ENCODE measurements at places on chromosomes 5 and 9. TPM values are rescaled to one million over a fixed set of nuclear protein-coding genes. Genes with fewer than 3 reads are reported as not detected.
A peak's percentile ranks its signal among the peaks of the same experiment; 100 is the strongest.

GRCh38 chr9:112332977-112333638 lies at the start of gene PTBP3:
TSS of gene PTBP3 (minus strand) at chr9:112333619. CDS start at chr9:112297865, 35,754 bp downstream.
- DNase-seq, result peak; percentile 74

- no peak for DNase-seq
Observed at GRCh38 chr9:132283165-132283564, 71.6 kb downstream of the SETX start.

The GTF2H2C gene
- 48.0 TPM for total RNA-seq

The DEPDC1B gene
- 0.19 TPM for total RNA-seq

DNA sequence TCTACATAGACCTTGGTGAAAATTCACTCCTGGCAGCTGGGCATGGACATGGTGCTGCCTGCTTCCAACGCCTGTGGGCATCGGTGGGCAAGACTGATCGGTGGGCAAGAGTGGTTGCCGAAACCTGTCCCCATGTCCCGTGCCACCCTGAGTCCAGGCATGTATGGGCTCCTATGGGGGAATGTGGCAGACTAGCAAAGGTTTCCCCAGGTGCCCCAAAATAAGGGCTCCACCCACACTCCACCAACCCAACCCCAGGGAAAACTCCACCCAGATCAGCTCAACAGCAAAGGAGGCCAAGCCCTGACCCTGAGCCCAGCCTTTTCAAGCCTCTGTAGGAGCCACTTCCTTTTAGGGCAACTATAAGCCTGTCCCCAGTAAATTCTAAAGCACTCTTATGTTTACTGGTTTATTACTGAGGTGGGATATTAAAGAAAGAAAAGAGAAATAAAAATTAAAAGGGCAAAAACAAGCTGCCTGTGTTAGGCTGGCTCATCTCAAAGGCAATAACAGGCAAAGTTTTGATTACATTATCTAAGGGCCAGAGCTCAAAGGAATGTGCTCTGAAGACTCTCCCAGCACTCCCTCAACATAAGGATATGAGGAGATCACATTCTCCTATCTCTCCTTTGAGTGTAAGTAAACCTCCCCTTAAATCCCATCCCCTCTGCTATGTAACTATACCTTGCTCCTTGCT lies 8.9 kb upstream of the SPATA31E1 start:
- DNase-seq, result no peak

GRCh38 chr5:85985167-85985566 lies 632.6 kb upstream of the COX7C start:
- DNase-seq, result no peak

The ZFP37 gene
- 2.9 TPM for total RNA-seq

DNA sequence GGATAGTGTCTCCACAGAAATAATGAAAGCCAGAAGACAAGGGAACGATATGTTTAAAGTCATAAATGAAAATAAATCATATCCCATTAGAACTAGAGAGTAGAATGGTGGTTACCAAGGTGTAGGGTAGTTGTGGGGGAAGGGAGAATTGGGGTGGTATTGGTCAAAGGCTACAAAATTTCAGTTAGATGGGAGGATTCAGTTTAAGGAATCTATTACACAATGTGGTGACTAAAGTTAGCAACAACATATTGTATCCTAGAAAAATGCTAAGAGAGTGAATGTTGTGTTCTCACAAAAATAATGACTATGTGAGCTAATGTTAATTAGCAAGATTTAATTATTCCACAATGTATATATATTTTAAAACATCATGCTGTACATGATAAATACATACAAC lies 27.8 kb upstream of the LARP1 start:
- no peak for DNase-seq

The CDX1 gene
- total RNA-seq, result not detected

The HMCN2 gene
- not detected for total RNA-seq

Measured in CD4-positive, alpha-beta memory T cell (primary cell).